ENCODE measurements at places on chromosomes 2 and 18.
A peak's percentile ranks its signal among the peaks of the same experiment; 100 is the strongest.

DNA sequence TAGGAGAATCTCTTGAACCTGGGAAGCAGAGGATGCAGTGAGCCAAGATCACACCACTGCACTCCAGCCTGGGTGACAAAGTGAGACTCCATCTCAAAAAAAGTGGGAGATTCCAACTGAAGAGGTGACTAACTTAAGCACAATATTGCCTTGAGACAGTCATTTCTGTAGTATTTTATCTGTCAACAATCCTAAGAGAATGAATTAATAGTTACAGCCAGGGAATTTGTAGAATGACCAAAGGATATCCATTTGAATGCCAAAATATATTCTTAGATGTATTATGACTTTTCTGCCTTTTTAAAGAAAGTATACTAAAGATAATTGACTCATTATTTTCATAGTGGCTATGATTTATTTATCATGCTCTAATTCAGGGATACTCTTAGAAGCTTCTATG, 40.7 kb upstream of the CCDC150 start:
- no peak for DNase-seq

- no peak for DNase-seq
Measured at GRCh38 chr18:25764777-25765176, 325.6 kb downstream of the SS18 start.

- DNase-seq: no peak
Measured at GRCh38 chr2:55165626-55166025, 66.5 kb downstream of the CLHC1 start.

GRCh38 chr18:12598181-12598930, 59.6 kb downstream of the SPIRE1 start:
- DNase-seq: no peak

DNA sequence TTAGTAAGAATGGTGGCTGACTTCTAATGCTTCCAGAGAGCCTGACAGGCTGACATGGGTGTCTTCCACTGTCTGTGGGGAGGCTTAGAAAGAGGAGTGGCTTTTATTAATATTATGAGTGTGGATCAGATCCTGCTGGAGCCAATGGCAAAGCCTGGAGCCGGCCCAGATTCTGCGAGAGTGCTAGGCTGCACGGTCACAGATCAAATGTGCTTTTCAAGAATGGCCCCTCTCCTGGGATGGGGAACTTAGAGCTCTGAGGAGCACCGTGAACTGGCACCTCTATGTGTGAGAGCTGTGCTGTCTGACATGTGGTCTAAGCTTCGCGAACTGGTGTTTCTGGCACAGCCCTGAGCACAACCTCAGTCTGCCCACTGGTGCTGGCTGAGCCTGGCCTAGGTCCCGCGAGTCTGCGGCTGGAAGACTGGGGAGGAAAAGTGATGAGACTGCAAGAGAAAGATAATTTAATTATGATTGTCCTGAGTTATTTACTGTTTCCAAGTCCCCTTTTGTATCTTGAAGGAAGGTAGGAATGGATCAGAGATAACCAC, 70.4 kb downstream of the ASAP2 start:
- no peak for DNase-seq

DNA sequence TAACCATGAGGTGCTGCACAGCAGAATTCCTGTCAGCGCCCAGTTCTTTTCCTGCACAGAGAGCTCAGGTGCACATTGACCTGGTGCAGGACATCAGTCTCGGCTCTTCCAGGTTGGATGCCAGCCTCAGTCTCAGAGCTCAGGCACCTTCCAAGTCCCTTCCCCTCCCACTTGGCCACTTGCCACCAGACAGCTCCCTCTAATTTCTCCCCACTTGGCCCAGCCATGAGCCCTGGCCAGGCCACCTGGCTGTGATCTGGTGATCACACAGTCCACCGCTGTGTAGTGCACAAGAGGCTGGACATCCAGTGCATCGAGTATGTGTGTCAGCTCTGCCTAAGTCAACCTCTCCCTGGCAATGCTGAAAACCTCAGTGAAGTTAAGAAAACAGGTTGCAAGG, 336.6 kb upstream of the MYT1L start:
- DNase-seq: no peak

- no peak for DNase-seq
Measured at GRCh38 chr2:2586931-2587330, 255.9 kb upstream of the MYT1L start.

DNA sequence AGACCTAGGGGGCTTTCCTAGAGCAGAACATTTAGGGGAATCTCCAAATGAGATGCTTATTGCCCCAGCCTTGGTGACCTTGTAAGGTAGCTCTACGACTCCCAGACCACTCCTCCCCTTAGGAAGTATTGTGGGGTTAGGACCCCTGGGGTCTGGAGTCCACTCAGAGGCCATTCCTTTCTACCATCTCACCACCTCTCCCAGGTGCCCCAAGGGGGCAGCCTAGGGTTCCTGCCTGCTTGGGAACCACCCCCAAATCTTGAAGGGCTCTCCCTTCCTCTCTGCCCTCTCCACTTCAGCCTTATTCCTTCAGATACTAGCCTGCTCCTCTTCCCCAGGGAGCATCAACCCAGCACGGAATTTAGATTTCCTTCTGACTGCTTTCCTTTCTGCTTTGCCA, 17.5 kb upstream of the EXOC6B start:
- DNase-seq: no peak

- no peak for DNase-seq
Measured at GRCh38 chr18:61991836-61992235, 99.0 kb upstream of the RNF152 start.

- no peak for DNase-seq
Measured at GRCh38 chr2:231541645-231542044, 11.4 kb upstream of the NMUR1 start.

GRCh38 chr2:151766437-151767153, 32.3 kb upstream of the NEB start:
- DNase-seq: no peak

DNA sequence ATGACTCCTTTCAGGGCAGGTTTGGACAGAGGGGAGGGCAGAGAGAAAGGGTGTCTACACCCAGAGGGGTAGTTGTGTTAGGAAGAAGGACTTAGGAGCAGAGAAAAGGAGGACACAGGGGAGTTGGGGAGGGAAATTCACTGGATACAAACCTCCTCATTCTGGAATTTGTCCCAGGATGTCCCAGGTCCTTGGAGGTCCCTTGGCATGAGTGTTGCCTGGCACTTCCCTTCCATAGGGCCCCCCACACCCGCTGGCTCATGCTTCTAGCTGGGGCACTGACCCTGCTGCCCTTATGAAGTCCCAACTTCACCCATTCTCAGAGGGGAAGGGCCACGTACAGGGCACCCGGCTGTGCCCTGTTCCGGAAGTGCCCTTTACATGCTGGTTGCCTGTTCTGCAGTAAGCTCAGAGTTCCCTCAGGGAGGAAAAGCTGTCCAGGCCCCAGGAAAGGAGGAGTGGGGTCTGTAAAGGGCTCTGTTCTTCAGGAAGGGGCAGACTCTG, 93.6 kb upstream of the SMAD2 start:
- no peak for DNase-seq

GRCh38 chr18:5747678-5748077, 147.6 kb downstream of the TMEM200C start:
- no peak for DNase-seq

GRCh38 chr2:70919672-70920366, 15.9 kb upstream of the ATP6V1B1 start:
- DNase-seq: peak; percentile 56

GRCh38 chr18:59041296-59041695, 98.4 kb upstream of the SEC11C start:
- no peak for DNase-seq

- no peak for DNase-seq
Measured at GRCh38 chr2:20590704-20591515, 60.0 kb downstream of the HS1BP3 start.

GRCh38 chr2:88608184-88608583, 19.1 kb downstream of the EIF2AK3 start:
- DNase-seq: no peak

DNA sequence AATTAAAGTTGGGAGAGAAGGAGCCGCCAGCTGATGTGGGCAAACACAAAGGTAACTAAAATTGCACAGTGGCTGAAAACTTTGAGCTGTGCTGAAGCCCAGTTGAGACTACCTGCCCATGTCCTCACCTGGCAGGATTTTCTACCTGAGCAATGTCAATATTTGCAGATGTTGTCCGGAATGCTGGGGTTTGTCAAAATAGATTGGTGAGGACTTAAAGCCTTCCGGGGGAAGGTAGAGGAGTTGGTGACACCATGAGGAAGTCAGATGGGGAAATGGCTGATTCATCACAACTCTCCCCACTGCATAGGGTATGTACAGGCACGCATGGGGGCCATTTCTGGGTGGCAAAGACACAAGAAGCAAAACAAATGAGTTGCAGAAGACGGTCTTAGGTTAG, 114.9 kb downstream of the ALK start:
- no peak for DNase-seq

DNA sequence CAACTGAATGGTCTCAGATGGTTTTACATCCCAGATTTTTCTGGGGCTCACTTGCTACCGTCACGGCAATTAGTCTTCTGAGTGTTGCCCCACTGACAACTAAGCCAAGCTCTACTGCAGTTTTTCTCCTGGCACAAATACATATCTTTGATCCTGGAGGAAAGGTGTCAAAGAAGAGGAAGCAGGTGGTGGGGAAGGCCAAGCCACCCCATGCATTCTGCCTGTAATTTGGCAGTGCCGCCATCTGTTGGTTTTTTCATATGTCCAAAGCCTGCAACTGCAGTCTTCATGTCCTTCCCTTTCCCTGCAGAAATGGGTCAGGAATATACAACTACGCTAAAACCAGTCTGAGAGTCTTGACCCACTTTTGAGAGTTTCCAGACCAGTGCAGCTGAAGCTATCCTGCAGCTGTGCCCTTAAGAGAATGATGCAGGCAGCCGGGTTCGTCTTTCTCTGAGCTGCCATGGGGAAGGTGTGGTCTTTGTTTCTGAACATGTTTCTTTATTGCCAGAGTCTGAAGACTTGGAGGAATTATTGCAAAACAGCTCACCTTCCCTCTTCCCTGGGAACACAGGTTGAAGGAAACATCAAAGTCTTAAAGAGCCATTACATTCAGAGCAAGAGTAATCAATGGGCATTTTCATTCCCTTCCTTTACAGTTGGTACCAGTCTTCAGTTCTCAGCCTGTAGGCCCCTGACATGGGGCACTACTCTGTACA, 71.8 kb upstream of the ATL2 start:
- no peak for DNase-seq

- DNase-seq: no peak
Measured at GRCh38 chr2:158966312-158966711, 2.1 kb upstream of the TANC1 start.

DNA sequence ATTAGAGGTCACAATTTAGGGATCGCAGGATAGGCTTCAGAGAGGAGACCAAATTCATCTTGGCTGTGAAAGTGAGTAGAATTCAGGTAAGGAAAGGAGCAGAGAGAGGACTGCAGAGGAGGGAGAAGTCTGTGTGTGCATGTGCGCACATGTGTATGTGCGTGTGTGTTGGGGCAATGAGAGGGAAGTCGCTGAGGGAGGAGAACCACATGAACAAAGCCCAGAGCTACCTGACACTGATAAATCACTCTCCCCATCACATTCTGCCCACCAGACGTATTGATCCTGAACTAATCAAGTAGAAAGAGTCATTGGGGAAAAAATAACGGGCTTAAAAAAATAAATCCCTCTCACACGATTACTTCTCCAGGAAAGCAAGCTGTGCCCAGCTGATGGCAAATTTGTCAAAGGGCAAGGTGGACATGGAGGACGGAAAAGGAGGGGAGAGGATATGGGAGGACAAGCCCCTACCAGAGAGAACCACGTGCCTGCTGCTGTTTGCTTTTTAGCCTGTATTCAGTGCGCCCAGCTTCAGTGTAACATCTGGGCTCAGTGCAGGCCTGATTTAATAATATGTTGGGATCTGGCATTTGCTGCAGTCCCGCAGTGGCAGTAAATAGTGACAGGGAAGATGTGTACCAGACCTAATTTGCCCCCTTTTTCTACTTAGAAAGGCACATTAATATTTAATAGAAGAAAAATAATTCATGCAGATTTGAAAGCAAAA, 307.5 kb downstream of the C1D start:
- no peak for DNase-seq

- DNase-seq: no peak
Measured at GRCh38 chr2:19887510-19887909, 14.3 kb downstream of the TTC32 start.

GRCh38 chr2:54310961-54311360, 54.9 kb upstream of the TSPYL6 start:
- DNase-seq: no peak

DNA sequence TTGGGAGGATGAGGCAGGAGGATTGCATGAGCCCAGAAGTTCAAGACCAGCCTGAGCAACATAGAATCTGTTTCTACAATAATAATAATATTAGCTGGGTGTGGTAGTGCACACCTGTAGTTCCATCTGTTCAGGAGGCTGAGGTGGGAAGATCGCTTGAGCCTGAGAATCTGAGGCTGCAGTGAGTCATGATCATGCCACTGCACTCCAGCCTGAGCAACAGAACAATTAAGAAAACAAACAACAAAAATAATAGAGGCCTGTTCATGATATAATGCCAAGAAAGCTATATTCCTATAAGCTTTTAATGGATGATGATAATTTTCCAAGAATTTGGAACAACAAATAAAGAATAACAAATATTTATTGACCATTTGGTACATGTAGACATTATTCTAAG, 6.9 kb upstream of the CCBE1 start:
- no peak for DNase-seq

DNA sequence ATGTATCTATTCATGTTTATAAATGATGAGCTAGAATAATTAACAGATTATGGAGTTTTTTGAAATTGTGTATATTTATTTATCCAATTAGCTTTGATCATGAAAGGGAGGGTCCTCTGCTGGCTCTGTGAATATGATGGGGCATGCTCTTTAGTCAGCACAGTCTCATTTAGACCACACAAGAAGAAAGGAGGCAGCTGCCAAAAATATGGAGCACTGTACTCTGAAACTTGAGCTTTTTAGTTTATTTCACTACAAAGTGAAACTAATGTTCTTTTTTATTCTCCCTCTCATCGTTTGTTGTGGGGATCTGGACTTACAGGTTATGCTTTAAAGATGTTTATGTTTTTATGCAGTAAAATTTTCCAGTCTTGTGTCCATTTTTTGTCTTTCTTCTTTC, 266.9 kb upstream of the GULP1 start:
- DNase-seq: no peak

GRCh38 chr2:76000425-76000824, 289.7 kb upstream of the GCFC2 start:
- DNase-seq: no peak

- no peak for DNase-seq
Measured at GRCh38 chr2:82124629-82125028, 1820.1 kb upstream of the LRRTM1 start.

DNA sequence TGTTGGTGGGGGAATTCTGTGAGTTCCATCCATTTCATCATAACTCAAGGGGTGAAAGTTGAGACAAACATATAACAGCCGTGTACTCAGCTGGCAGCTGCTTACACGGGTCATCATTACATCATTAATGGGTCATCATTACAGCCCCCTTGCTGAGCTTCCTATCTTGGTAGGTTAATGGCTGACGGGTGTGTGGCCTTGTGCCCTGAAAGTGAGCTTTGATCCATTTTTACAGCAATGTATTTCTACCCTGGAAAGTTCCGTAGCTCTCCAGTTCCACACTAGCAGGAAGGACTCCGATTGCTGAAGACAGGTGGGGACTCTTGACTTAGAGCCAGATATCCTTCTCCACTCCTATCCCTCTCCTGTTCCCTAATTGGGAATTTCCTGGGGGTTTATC, 105.2 kb upstream of the DLX2 start:
- DNase-seq: no peak
